ENCODE measurements at places on chromosomes 11 and 22.

DNA sequence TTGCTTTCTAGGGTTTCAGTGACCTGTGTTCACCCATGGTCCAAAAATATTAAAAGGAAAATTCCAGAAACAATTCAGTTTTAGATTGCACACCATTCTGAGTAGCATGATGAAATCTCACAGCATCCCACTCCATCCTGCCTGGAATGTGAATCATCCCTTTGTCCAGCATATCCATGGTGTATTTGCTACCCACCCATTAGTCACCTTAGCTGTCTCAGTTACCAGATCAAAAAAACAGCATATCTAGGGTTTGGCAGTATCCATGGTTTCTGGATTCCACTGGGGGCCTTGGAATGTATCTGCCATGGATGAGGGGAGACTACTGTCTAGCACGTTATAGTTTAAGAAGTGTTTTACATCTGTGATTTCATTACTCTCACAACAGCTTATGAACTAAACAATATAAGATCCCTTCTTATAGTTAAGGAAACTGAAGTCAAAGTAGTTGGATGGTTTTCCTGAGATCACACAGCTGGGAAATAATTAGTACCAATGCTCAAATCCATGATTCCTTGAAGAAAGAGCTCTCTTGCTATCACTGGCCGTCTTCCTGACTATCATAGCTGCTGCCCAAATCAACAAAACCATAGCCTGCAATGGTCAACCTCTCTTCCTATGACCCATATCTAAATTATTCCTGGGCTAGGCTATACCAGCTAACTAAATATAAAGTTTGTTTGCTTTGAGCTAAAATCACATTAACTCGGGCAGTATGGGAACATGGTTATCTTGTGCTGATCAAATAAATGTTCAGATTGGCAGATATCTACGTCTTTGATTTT lies 122.6 kb downstream of the MICAL2 start:
- DNase-seq = no peak

DNA sequence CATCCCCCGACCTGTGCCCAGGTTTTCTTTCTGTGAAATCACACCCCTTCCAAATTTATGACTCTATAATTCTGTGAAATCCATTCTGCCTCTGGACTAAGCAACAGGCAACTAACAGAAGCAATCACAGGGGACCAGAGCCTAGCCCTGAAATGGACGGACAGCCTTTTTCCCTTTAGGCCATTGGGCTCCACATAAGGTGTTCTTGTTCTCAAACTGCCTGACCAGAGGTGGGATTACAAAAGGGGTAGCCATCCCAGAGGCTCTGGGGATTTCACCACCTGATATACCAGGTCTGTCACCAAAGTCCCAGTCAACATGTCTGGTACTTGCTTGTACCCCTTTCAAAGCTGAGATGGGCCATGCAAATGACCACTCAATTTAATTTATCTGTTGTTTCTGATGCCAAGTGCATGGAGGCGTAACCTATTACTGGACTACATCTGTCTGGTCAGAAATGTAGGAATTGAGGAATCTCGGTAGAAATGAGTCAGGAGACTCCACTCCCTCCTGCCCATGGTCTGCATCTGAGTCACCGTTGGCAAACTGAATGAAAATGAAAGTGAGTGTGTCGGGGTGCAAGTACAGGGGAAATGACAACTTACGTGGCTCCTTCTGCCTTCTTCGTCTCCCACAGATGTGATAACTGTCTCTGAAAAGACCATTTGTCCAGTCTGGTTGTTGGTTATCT lies 10.2 kb downstream of the DKK3 start:
- no peak for DNase-seq

DNA sequence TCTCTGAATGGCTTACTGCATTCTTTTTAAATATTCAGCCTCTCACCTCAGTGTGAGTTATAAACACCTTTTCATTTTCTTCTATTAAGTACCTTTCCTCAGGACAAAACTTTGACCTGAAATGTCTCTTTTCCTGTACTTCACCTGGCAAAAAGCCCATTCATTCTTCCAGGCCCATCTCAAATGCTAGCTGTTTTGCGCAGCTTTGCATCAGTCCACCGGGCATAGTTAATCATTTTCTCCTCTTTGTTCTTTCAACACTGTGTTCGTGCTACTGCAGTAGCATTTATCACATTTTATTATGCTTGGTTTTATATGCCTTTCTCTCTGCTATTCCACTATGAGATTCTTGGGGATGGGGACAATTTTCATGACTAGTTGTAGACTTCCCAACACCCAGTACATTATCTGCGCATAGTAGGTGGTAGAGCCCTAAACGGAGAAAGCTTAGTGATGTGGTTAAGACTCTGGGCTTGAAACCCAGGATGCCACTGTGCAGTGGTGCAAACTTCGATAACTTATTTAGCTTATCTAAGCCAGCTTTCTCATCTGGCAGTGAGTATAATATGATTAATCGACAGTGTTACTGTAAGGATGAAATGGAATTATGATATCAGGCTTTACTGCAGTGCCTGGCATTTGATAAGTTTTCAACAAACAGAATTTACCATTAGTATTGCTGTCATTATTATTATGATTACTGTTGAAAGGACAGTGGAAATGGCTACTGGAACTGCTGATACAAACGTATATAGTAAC lies 695.7 kb downstream of the NELL1 start:
- no peak for DNase-seq

DNA sequence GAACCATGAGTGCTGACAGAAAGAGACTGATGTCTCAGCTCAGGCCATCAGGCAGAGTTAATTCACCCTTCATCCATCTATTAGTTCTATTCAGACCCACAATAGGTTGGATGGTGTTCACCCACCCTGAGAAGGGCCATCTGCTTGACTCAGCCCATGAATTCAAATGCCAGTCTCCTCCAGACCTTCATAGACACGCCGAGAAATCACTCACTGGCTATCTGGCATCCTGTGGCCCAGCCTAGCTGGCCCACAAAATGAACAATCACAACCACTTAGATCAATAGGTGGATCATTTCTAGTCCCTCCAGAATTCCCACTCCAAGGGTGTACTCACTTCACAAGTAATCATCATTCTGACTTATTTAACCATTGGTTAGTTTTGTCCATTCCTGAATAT lies 58.2 kb downstream of the MYEOV start:
- DNase-seq = no peak

GRCh38 chr11:103637295-103637694 lies 399.1 kb upstream of the DDI1 start:
- DNase-seq = no peak

- DNase-seq = peak; percentile 55
These were observed 65.4 kb downstream of the LINC01488 start for GRCh38 chr11:69546735-69547370.

DNA sequence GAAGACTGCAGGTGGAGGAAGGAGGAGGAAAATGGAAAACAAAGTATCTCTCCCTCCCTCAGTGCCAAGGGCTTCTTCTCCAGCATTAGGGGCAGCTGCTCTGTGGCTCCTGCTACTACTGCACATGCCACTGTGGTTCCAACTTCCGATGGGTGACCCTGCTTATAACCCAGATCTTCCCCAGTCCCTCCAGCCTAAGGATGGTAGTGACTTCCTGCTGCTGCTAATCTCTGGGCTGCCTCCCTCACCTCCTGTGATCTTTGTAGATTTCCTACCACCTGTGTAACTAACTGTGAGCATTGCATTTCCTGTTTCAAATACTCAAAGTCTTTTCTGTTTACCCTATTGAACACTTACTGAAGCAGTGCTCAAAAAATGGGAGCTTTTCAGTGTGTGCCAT lies 28.7 kb upstream of the TRPC6 start:
- DNase-seq = peak; percentile 10

- peak; percentile 13 for DNase-seq
These were observed 499 bp downstream of the DLAT start for GRCh38 chr11:112025707-112026106.

DNA sequence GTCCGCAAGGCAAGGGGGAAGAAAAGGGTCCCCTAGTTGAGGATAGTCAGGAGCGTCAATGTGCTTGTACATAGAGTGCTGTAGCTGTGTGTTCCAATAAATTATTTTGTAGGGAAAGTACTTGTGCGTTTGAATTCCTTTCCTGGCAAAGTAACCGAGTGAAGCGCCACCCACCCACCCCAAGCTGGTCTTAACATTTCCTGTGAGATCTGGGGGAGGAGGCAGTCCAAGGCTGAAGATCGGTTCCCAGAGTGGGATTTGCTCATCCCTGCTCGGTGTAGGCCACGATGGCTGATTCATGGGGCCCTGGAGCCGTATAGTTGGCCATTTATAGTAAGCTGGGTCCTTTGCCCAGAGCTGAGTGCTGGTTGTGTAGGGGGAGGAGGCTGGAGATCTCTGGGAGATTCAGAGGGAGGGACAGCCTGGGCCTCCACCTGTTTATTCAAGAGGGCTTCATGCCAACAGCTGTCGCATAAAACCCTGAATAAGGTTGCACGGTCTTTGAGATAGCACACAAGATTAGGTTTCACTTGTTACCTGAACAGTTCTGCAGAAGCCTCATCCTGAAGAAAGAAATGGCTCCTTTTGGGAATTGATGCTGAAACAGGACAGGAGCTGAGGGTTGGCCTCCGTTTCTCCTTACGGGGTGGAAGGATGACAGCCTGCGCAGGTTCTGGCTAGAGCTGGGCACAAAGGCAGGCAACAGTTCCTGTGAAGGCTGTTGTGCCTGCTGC lies 2.4 kb downstream of the ATF4 start:
- DNase-seq = no peak

GRCh38 chr11:61497876-61498275 lies 10.7 kb upstream of the LRRC10B start:
- no peak for DNase-seq

DNA sequence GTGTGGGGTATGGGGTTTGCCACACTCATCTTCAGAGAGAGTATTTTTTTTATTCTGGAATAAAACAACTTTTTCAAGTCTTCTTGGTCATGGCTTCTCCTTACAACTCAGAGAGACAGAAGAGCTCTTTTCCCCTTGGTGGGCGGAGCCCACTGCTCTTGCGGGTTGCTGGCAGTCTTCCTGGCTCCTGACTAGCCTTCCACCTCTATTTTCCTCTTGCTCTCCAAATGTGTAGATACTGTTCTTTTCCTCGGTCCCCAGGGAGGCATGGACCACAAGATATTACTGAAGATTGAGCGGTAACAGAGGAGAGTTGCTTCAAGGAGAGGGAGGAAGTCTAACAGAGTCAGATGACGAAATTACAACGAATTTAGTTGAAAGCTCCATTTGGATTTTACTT lies 210.6 kb downstream of the NTM start:
- DNase-seq = no peak

GRCh38 chr11:22461626-22462025 lies 123.4 kb downstream of the SLC17A6 start:
- no peak for DNase-seq

GRCh38 chr22:49166211-49166610 lies 661.5 kb downstream of the BRD1 start:
- DNase-seq = no peak

GRCh38 chr11:128867277-128867676 lies at the start of gene KCNJ1:
KCNJ1 (minus strand) TSS chr11:128867296; CDS start chr11:128840243, 27,053 bp downstream.
- DNase-seq = no peak

- no peak for DNase-seq
These were observed 48.4 kb downstream of the CDKN1C start for GRCh38 chr11:2837096-2837601.

DNA sequence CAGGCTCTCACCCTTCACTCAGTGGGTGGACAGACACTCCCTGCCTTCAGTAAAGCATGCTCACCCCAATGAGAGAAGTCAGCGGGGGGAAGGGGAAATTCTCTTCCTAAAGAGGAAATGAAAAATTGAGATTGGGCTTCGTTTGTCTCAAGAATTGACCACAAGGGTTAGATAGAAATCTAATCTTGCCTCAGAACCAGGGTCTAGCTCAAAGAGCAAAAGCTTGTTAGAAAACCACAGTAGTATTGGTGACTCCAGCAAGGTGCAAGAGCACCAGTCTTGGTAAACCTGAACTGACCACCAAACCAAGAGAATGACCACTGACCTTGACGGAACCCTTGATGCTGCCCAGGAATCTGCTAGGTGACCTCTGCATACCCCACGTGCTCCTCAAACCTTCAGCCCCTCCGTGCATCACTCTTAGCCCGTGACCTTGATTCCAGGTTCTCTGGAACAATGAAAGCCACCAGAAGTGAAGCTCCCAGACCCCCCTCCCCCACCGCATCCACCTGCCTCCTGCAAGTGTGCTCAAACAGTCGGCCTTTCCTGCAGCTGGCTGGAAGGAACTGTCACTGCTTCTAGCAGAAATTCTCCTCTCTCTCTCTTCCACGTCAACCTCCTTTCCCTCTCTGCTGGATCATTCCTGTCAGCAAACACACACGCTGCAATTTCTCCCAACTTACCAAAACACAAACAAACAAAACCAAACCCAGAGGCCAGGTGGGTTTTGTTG lies 3.1 kb upstream of the TMA7B start:
- peak; percentile 91 for DNase-seq

GRCh38 chr11:60563553-60564235 lies 48.5 kb downstream of the MS4A13 start:
- peak; percentile 70 for DNase-seq

DNA sequence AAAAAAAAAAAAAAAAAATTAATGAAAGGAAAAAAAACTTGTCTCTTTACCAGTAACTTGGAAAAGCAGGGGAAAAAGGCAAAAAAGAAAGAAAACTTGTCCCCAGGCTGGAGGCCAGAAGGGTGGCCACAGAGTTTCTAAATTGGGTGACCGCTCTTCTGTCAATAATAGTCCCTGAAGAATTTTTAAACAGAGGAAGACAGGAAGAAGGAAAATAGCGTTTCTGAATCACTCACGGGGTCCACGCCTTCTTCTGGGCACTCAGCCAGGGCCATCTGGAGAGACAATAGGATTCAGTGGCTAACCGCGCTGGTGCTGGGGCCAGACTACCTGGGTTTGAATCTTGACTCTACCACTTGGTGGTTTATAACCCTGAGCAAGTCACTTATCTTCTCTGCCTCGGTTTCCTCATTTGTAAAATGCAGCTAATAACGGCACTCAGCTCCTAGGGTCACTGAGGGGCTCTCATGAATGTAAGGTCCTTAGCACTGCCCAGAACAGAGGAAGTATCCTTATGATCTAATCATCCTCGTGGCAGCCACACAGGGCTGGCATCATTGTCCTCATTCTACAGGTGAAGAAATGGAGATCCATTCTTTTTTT lies 7.0 kb downstream of the C11orf86 start:
- DNase-seq = peak; percentile 50

- DNase-seq = no peak
These were observed 25.1 kb downstream of the CD6 start for GRCh38 chr11:60996381-60997138.

- DNase-seq = no peak
These were observed 441.1 kb downstream of the TBC1D22A start for GRCh38 chr22:47203554-47203991.

GRCh38 chr11:117815262-117815803 lies 9.2 kb downstream of the FXYD2 start:
- DNase-seq = peak; percentile 87

DNA sequence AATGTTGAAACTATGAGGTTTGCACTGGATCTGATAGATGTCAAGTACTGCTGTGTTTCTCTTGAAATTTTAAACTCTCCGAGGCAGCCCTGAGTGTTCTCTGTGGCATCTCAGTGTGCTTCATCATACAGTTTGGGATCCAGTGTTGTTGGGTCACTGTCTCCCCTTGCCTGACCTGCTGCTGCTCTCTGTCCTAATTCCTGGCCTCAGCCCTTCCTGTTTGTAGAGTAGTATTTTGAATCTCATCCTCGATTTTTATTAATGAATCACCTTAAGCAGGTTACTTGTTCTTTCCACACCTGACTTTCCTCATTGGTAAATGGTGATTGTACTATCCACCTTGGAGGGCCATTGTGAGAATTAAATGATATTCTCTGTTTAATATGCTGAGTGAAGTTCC lies 70.7 kb upstream of the PAX6 start:
- DNase-seq = no peak

All from MM.1S (cell line).